NCI-H526 treated with DMSO at 0.1 percent for 48 hours (cell line): ENCODE measurements at places on chromosomes 2 and 18.

DNA sequence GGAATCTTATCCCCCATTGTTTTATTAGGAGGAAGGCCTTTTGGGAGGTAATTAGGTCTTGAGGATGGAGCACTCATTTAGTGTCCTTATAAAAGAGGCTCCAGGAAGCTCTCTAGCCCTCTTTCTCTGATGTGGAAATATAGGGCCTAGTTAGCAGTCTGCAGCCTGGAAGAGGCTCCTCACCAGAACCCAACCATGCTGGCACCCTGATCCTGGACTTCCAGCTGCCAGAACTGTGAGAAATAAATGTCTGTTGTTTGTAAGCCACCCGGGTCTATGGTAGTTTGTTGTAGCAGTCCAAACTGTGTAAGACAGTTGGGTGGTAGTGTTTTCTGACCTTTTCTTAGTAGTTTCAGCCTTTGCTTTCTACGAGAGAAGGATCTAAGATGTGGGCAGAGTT, 100.7 kb downstream of the KIAA1328 start:
- no peak for DNase-seq

- DNase-seq, result no peak
Observed at GRCh38 chr2:100214265-100214971, 72.0 kb upstream of the AFF3 start.

DNA sequence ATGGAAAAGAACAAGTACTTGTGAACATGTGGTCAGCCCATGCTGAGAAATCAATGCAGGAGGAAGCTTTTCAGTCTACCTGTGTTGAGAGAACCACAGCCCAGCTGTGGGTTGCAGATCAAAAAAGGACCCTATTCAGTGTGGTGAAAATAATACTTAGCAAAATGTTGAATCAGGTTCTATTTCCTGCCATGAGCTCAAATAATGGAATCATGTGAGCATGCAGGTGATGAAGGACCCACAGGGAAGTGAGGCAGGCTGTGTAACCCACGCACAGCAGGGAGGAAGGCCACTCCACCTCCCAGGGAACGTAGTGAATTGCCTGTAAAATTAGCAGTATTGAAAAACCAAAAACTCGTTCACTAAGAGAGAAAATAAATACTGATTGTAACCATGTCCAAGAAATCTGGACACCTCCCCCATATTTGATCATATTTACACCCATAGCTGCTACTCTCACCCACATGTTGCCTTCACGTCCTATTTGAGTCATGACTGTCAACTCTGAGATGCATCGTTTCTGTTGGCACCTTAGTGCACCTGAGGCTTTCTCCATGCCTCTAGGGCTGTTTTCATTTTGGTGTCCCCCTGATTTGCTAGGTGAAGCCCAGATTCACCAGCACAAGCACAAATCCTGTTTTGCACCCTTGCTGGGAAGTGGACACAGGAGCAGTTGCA, 20.5 kb upstream of the BCL2L11 start:
- no peak for DNase-seq

DNA sequence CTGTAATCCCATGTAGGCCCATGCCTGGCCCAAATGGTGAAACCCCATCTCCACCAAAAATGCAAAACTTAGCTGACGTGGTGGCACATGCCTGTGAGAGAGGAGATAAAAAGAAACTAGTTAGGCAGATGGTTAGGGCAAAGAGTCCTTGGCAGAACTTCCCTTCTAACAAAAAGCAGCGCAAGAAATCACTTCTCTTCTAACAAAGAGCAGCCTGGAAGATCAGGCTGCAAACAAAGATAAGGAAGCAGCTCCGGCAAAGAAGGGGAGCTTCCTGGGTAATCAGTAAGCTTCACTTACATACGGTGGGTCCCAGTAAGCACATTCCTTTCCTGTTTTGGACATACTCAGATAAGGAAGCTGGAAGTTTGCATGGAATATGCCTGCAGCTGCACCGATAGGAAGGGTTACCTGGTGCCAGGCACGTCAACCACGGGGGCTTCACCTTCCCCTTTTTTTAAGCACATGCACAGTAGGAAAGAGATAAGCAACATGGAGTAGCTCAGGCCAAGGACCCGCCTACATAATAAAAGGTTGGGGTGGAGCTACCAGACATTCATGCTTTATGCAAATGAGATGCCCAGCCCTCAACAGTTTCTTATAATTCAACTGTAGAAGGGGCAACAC, 61.0 kb upstream of the SLC25A52 start:
- no peak for DNase-seq

DNA sequence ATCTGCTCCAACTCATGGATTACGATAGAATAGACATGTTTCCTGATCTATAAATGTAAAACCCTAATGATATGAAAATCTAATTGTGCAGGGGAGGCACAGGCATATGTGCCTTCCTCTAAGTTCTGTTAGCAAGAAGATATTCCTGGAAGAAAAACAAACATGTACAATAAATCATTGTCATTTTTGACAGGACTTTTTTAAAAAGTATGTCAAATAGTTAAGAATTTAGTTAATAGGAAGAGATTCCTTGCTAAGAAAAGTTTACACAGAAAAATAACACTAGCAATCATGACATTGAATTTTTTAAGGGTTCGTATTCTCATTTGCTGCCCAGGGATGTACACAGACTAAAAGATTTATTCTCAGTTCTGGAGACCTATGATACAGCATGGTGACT, 15.3 kb upstream of the CREB1 start:
- no peak for DNase-seq
